Upper lobe of right lung (tissue), 1 donor: ENCODE measurements at places on chromosomes 7 and 10.

GRCh38 chr10:29763396-29763795 is 128.6 kb upstream of the SVIL start:
- no peak for DNase-seq
- no peaks in the 10 kb centered on the region for H3K27me3 ChIP-seq
- H3K27ac ChIP-seq: no peak overlapping the region
- no peaks in the 10 kb centered on the region for H3K36me3 ChIP-seq

GRCh38 chr10:97333351-97333600 is 1.3 kb downstream of the FRAT2 start:
- H3K4me1 ChIP-seq: peaks cover 56% of the 10 kb centered on the region
- DNase-seq: no peak
- peak overlapping the region; percentile 81 for H3K4me3 ChIP-seq
- peaks cover 17% of the 10 kb centered on the region for H3K36me3 ChIP-seq
- no peaks in the 10 kb centered on the region for H3K27me3 ChIP-seq

GRCh38 chr7:3915337-3915878 is 614.4 kb downstream of the SDK1 start:
- H3K4me3 ChIP-seq: no peak overlapping the region
- H3K27me3 ChIP-seq: no peaks in the 10 kb centered on the region
- H3K27ac ChIP-seq: peak overlapping the region; percentile 71
- H3K4me1 ChIP-seq: no peaks in the 10 kb centered on the region
- H3K36me3 ChIP-seq: no peaks in the 10 kb centered on the region

GRCh38 chr7:29622335-29623265 is 59.0 kb downstream of the PRR15 start:
- no peaks in the 10 kb centered on the region for H3K27me3 ChIP-seq
- no peak overlapping the region for H3K27ac ChIP-seq
- H3K4me1 ChIP-seq: no peaks in the 10 kb centered on the region
- H3K4me3 ChIP-seq: no peak overlapping the region

- H3K36me3 ChIP-seq: no peaks in the 10 kb centered on the region
- H3K27me3 ChIP-seq: no peaks in the 10 kb centered on the region
- peak overlapping the region; percentile 32 for H3K27ac ChIP-seq
- no peak overlapping the region for H3K4me3 ChIP-seq
These were observed 135.7 kb downstream of the GRK5 start for GRCh38 chr10:119343011-119343601.

- no peaks in the 10 kb centered on the region for H3K4me1 ChIP-seq
- H3K27me3 ChIP-seq: peaks cover 14% of the 10 kb centered on the region
These were observed 37.2 kb upstream of the PSMG3 start for GRCh38 chr7:1607001-1607400.

DNA sequence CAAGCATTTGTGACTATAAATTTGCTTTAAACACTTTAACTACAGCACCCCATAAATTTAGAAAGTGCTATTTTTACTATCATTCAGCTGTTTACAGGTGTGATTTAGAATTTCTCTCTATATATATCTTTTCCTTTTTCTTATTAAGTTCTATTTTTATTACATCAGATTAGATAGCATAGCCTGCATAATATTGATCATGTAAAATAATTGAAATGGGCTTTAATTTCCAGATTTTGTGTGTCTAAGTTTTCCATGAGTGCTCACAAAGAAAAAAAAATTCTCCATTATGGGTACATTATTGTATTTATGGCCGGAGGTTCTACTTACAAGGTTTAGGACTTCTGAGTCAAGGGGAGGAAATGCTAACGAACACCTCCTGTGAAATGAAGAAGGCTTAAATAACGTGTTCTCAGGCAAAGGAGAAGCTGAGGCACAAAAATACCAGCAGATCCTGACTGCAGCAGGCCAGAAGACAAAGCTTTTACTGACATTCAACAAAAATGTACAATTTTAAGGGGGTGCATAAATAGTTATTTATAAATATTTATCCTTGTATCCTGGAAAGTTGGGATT is 114.2 kb downstream of the RNF133 start:
- peaks cover 5% of the 10 kb centered on the region for H3K36me3 ChIP-seq
- no peaks in the 10 kb centered on the region for H3K27me3 ChIP-seq
- no peak overlapping the region for H3K27ac ChIP-seq
- no peak for DNase-seq
- H3K4me3 ChIP-seq: no peak overlapping the region

GRCh38 chr10:86815035-86815617 is 58.7 kb downstream of the BMPR1A start:
- DNase-seq: no peak
- H3K4me1 ChIP-seq: no peaks in the 10 kb centered on the region
- H3K36me3 ChIP-seq: no peaks in the 10 kb centered on the region
- H3K4me3 ChIP-seq: no peak overlapping the region
- H3K27me3 ChIP-seq: no peaks in the 10 kb centered on the region

- H3K4me1 ChIP-seq: no peaks in the 10 kb centered on the region
- DNase-seq: no peak
- H3K4me3 ChIP-seq: no peak overlapping the region
- H3K36me3 ChIP-seq: no peaks in the 10 kb centered on the region
These were observed 669.5 kb upstream of the GRM3 start for GRCh38 chr7:85974176-85974575.

- H3K4me1 ChIP-seq: no peaks in the 10 kb centered on the region
- no peaks in the 10 kb centered on the region for H3K27me3 ChIP-seq
- H3K27ac ChIP-seq: no peak overlapping the region
- no peak overlapping the region for H3K4me3 ChIP-seq
- no peaks in the 10 kb centered on the region for H3K36me3 ChIP-seq
These were observed 63.5 kb upstream of the VKORC1L1 start for GRCh38 chr7:65809259-65809981.

GRCh38 chr7:81638198-81638597 is 131.6 kb downstream of the HGF start:
- H3K4me1 ChIP-seq: no peaks in the 10 kb centered on the region
- DNase-seq: no peak
- no peak overlapping the region for H3K27ac ChIP-seq
- no peak overlapping the region for H3K4me3 ChIP-seq
- no peaks in the 10 kb centered on the region for H3K36me3 ChIP-seq

- no peaks in the 10 kb centered on the region for H3K4me1 ChIP-seq
- H3K36me3 ChIP-seq: peaks cover 91% of the 10 kb centered on the region
- no peak overlapping the region for H3K27ac ChIP-seq
These were observed 119.3 kb upstream of the ZNF746 start for GRCh38 chr7:149616898-149617297.

- DNase-seq: no peak
- no peaks in the 10 kb centered on the region for H3K27me3 ChIP-seq
- no peaks in the 10 kb centered on the region for H3K36me3 ChIP-seq
- no peak overlapping the region for H3K27ac ChIP-seq
- no peaks in the 10 kb centered on the region for H3K4me1 ChIP-seq
These were observed 301.9 kb upstream of the PRKCQ start for GRCh38 chr10:6881987-6882386.

GRCh38 chr10:10911035-10911434 is 106.6 kb upstream of the CELF2 start:
- no peaks in the 10 kb centered on the region for H3K27me3 ChIP-seq
- H3K4me3 ChIP-seq: peak overlapping the region; percentile 22
- peak overlapping the region; percentile 72 for H3K27ac ChIP-seq
- peaks cover 12% of the 10 kb centered on the region for H3K4me1 ChIP-seq
- H3K36me3 ChIP-seq: no peaks in the 10 kb centered on the region

- no peaks in the 10 kb centered on the region for H3K36me3 ChIP-seq
- peaks cover 6% of the 10 kb centered on the region for H3K27me3 ChIP-seq
- H3K27ac ChIP-seq: no peak overlapping the region
These were observed 165.3 kb downstream of the PAXIP1 start for GRCh38 chr7:154837622-154838021.

GRCh38 chr10:99341248-99341647 is 12.1 kb downstream of the CNNM1 start:
- no peak overlapping the region for H3K4me3 ChIP-seq
- H3K27me3 ChIP-seq: no peaks in the 10 kb centered on the region
- no peaks in the 10 kb centered on the region for H3K36me3 ChIP-seq
- H3K4me1 ChIP-seq: no peaks in the 10 kb centered on the region
- DNase-seq: no peak

DNA sequence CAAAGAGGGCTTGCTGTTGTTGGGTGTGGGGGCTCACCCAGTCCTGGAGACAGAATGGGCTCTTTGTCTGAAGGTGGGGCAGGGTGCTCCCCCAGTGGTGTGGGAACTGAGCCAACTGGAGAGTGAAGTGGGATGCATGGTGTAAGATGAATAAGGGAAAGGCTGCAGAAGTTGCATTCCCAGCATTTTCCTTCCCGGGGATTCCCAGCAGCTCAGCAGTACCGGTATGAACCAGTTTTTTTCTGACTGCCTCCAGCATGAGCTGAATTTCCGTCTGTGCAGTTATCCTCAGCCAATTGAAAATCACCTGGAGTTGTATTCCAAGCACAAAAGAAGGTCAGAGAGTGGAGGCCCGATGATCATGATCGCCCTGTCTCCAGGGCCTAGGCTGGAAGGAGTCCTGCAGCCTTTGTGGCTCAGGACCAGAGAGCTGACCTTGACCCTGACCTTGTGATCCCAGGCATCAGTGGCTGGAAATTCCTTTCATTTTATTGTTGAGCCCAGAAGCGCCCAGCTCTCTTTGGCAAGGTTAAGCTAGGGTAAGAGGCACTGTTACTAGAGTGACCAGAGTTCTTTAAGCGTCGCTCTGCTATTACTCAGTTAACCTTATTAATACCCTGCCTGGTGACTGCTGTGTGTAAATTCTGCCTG is 33.4 kb downstream of the OGDH start:
- peak overlapping the region; percentile 84 for H3K27ac ChIP-seq
- peaks cover 59% of the 10 kb centered on the region for H3K4me1 ChIP-seq
- no peaks in the 10 kb centered on the region for H3K36me3 ChIP-seq
- H3K27me3 ChIP-seq: no peaks in the 10 kb centered on the region
- H3K4me3 ChIP-seq: no peak overlapping the region

DNA sequence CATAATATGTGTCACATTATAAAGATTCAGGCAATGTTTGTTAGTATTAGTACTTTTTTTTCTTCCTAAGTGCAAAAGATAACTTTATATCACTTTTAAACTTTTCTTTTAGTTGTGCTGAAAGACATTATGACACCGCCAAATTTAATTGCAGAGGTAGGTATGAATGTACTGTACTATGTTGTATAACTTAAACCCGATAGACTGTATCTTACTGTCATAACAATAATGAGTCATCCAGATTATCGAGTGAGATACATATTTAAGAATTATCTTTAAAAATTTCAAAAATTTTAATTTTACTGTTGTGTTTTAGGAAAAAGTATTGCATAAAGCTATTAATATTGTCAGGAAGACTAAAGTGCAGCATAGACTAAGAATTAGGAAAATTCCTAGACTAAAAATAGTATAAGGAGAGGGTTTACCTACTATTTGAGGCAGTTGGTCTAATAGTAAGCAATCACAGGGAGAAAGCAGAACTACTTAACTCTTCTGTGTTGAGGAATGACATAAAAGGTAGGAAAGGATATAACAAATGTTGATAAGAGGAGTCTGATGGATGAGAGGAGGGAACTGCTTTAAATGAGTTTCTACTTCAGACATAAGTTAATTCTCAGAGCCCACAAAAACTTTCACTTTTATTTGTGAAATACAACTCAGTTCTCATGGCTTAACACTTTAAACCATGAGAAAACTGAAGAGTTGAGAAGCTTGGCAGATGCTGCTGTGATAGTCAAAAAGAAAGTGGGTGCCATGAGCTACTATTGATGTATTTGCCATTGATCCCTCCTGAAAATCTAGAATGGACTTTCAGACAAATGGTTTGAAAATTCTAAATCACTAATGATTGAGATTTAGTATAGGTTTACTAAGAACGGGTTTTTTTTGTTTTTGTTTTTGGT is 67.8 kb downstream of the PTEN start:
- H3K27me3 ChIP-seq: no peaks in the 10 kb centered on the region
- no peak overlapping the region for H3K4me3 ChIP-seq
- H3K36me3 ChIP-seq: peaks cover 34% of the 10 kb centered on the region
- no peak overlapping the region for H3K27ac ChIP-seq
- H3K4me1 ChIP-seq: peaks cover 49% of the 10 kb centered on the region
- no peak for DNase-seq

- no peaks in the 10 kb centered on the region for H3K4me1 ChIP-seq
- DNase-seq: no peak
- no peaks in the 10 kb centered on the region for H3K27me3 ChIP-seq
- H3K27ac ChIP-seq: no peak overlapping the region
- H3K36me3 ChIP-seq: peaks cover 62% of the 10 kb centered on the region
These were observed 70.4 kb downstream of the RALA start for GRCh38 chr7:39693812-39694211.

GRCh38 chr7:55252386-55252785 is 112.8 kb upstream of the LANCL2 start:
- peaks cover 5% of the 10 kb centered on the region for H3K27me3 ChIP-seq
- no peak for DNase-seq
- no peak overlapping the region for H3K27ac ChIP-seq
- no peak overlapping the region for H3K4me3 ChIP-seq
- H3K36me3 ChIP-seq: no peaks in the 10 kb centered on the region

DNA sequence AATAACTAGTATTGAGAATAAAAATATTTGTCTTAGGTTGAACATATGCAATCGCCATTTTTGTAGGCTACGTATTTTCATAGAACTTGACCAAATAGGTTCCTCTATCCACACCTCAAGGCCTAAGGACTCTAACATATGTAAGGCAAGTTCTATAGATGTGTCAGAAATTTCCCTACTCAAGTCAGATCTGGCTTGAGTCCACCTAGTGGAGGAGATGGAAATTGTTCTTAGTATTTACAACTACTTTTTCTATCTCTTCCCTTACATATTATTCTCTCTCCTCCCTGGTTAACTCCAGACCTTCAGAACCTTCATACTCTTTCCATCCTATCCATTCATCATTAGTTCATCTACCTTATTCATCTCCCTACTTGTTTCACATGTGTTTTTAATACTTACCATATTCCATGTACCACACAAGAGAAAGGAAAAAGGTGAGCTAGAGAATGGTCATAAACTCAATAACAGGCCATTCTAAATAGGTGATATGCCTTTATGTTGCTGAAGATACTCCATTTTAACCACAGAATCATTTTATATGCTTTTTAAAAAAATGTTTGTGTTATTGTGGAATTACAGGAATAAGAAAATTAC is 174.5 kb upstream of the HDAC9 start:
- no peaks in the 10 kb centered on the region for H3K4me1 ChIP-seq
- no peak overlapping the region for H3K27ac ChIP-seq
- DNase-seq: no peak
- no peaks in the 10 kb centered on the region for H3K36me3 ChIP-seq
- H3K27me3 ChIP-seq: no peaks in the 10 kb centered on the region
- no peak overlapping the region for H3K4me3 ChIP-seq

DNA sequence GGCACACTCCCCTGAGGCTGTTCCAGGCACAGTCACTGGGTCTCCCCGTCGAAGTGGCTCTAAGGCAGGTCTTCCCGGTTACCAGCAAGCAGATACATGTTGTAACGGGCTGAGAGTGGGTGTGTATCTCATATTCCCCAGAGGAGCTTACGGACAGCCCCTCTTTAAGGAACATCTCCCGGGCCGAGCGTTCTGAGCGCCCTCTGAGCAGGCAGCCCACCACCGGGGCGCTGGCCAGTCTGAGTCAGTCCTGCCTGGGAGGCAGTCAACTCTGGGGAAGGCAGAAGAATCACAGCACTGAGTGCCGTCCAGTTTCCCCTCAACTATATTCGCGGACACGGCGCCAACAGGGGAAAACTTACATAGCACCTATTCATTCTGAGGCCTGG is 117.4 kb downstream of the LHPP start:
- no peaks in the 10 kb centered on the region for H3K4me1 ChIP-seq
- DNase-seq: no peak
- no peaks in the 10 kb centered on the region for H3K27me3 ChIP-seq
- H3K27ac ChIP-seq: no peak overlapping the region

GRCh38 chr7:37683246-37684120 is at the start of gene GPR141:
TSS of gene GPR141 (plus strand) at chr7:37683766. CDS start at chr7:37740394, 56,628 bp downstream.
- peak within 1 kb of the TSS; percentile 24 for H3K27ac ChIP-seq
- H3K4me3 ChIP-seq: peak within 1 kb of the TSS; percentile 4
- H3K36me3 ChIP-seq: no peaks in the 10 kb centered on the region
- H3K4me1 ChIP-seq: no peaks in the 10 kb centered on the region
- H3K27me3 ChIP-seq: no peaks in the 10 kb centered on the region
- no peak for DNase-seq
